ENCODE measurements at places on chromosomes 12 and 14. TPM values are rescaled to one million over a fixed set of nuclear protein-coding genes. Genes with fewer than 3 reads are reported as not detected.

GRCh38 chr12:8493084-8493483 lies 20.2 kb upstream of the CLEC4D start:
- no peak for DNase-seq
- H3K4me3 ChIP-seq: no peak overlapping the region
- no peaks in the 10 kb centered on the region for H3K4me1 ChIP-seq
- no peaks in the 10 kb centered on the region for H3K36me3 ChIP-seq
- peaks cover 8% of the 10 kb centered on the region for H3K27me3 ChIP-seq

DNA sequence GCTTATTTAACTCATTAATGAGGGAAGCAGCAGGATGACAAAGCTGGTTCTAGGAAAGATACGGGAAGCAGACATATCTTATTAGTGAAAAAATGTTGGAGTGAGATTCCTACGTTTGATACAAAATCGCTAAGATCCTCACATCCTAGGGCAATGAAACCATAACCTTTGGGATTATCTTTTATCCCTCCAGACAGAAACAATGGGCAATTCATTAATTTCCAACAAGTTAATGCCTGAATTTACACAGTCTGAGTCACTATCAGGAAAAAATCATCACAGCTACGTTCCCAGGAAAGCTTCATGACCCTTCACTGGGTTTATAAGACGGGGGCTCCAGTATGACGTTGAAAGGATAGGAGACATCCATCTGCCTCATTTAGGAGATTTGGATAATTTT lies 45.0 kb downstream of the SLC24A4 start:
- H3K4me1 ChIP-seq: no peaks in the 10 kb centered on the region
- no peaks in the 10 kb centered on the region for H3K36me3 ChIP-seq
- no peak overlapping the region for H3K27ac ChIP-seq
- no peak for DNase-seq
- peaks cover 3% of the 10 kb centered on the region for H3K27me3 ChIP-seq
- H3K4me3 ChIP-seq: no peak overlapping the region

The NGB gene
- not detected for total RNA-seq

The PTPN6 gene
- total RNA-seq: 209 TPM

DNA sequence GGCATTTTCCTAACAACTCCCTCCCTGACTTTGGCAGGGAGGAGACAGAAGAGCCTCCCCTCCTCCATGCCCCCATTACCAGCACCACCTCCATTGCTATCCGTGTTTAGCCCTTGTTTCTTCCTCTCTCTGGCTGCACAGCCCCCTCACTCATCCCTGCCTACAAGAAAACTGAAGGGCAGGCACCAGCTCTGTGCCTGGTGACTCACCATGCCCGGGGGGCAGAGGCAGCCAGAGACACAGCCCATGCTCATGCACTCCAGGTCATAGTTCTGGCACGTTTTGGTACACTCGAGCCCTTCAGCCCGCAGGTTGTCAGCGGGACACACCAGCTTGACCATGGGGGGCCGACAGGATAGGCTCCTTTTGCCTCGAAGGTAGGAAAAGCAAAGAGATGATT lies 80.4 kb downstream of the VWF start:
- no peak overlapping the region for H3K4me3 ChIP-seq
- H3K27ac ChIP-seq: no peak overlapping the region
- H3K36me3 ChIP-seq: peaks cover 11% of the 10 kb centered on the region
- DNase-seq: no peak

The STAC3 gene
- total RNA-seq: 8.7 TPM

DNA sequence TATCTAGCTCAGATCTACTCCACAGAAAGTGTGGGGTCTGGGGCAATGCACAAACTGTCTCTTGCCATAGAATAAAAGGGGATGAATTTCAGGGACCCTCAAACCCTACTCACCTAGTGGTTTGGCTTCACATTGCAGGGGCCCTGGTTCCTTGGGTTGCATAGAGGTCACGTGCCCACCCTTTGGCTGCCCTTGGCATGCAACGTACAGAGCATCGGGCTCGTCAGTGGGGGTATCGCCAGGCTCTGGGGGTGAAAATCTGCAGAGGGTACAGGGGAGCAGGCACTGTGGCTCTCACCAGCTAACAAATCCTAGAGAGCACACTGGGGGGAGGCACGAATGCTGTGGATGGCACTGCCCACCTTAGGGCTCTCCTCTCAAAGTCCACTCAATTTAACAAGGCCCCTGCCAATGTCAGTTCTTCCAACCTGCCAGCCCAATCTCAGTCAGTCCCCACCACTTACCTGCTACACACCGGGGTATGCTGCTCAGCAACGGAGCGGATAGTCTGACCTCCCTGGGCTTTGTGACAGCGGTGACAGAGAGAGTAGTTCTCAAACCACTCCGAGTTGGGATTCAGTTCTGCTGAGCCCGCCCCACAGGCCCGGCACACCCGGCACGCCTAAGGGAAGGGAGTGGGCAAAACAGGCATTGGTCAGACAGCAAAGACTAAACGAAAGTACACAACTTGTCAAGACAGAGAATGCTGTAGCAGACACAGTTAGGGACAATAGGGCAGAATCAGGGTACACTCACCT lies 8.0 kb downstream of the KMT2D start:
- H3K36me3 ChIP-seq: peaks cover 79% of the 10 kb centered on the region
- peaks cover 27% of the 10 kb centered on the region for H3K4me1 ChIP-seq
- peak; percentile 30 for DNase-seq
- no peaks in the 10 kb centered on the region for H3K27me3 ChIP-seq

GRCh38 chr12:106629797-106630659 lies 47.2 kb downstream of the RFX4 start:
- H3K27ac ChIP-seq: no peak overlapping the region
- DNase-seq: no peak
- no peaks in the 10 kb centered on the region for H3K4me1 ChIP-seq
- no peak overlapping the region for H3K4me3 ChIP-seq
- H3K36me3 ChIP-seq: no peaks in the 10 kb centered on the region
- peaks cover 5% of the 10 kb centered on the region for H3K27me3 ChIP-seq

GRCh38 chr14:88196116-88196890 lies 126.8 kb downstream of the KCNK10 start:
- no peak overlapping the region for H3K4me3 ChIP-seq
- H3K27ac ChIP-seq: no peak overlapping the region
- no peaks in the 10 kb centered on the region for H3K4me1 ChIP-seq
- H3K36me3 ChIP-seq: no peaks in the 10 kb centered on the region
